ENCODE measurements at places on chromosomes 11 and 22.

DNA sequence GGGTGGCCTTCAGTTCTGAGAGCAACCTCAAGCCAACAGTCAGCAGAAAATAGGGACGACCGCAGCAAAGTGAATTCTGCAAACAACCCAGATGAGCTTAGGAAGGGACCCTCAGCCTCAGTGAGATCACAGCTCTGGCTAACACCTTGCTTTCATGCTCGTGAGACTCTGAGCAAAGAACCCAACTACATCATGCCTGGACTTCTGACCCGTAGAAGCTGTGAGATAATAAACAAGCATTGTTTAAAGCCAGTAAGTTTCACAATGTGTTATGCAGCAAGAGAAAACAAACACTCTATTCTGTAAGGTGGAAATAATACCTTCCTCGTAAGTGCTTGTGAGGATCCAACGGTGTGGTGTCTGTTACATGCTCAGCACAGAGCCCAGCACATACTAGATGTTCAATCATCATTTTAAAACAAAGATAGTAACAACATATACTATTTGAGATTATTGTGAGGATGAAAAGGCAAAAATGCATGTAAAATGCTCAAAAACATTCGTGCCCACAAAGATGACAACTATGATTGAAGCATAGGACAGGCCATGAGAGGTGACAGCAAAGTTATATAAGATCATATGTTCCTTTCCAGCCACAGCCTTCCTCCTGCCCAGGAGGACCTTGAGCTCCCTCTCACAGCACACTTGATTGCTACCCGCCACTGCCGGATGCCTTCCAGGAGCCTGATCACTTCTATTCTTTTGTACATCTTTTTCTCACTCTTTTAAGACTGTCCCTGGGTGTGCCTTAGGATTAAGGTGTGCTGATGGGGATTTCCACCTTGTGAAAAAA lies 433.3 kb downstream of the BUD13 start:
- DNase-seq, result no peak

DNA sequence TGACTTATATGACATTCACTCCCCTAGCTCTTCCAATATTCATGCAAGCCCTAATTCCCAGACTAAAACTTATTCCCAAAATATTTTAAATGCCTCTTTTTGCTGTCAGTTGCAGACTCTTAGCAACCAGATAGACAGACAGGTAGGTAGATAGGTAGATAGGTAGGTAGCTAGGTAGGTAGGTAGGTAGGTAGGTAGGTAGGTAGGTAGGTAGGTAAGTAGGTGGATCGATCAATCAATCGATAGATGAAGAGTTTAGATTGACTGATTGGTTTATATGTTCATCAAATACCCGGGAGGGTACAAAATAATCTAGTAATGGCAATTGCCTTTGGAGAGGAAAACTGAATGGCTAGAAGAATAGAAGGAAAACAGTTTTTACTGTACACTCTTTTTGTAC lies 86.3 kb downstream of the TTC28 start:
- no peak for DNase-seq

DNA sequence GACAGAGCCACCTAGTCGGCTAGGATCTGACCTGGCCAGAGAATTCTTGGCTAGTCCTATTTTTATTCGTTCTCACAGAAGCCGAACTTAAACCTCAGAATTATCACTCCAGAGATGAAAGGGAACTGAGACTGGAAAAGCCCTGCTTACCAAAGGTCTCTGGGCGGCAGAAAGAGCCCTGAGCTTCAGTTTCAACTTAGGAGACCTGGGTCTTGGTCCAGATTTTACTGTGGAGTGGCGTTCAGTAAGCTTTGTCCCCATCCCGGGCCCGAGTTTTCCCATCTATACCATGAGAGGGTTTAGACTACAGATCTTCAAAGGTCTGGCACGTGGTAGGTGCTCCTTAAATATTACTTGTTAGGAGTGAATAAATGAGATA lies 516 bp downstream of the NEU3 start:
- no peak for DNase-seq

GRCh38 chr11:10076458-10077141 lies 217.4 kb downstream of the SBF2 start:
- peak; percentile 5 for DNase-seq

GRCh38 chr11:69253028-69253427 lies 40.9 kb upstream of the MYEOV start:
- DNase-seq, result no peak

DNA sequence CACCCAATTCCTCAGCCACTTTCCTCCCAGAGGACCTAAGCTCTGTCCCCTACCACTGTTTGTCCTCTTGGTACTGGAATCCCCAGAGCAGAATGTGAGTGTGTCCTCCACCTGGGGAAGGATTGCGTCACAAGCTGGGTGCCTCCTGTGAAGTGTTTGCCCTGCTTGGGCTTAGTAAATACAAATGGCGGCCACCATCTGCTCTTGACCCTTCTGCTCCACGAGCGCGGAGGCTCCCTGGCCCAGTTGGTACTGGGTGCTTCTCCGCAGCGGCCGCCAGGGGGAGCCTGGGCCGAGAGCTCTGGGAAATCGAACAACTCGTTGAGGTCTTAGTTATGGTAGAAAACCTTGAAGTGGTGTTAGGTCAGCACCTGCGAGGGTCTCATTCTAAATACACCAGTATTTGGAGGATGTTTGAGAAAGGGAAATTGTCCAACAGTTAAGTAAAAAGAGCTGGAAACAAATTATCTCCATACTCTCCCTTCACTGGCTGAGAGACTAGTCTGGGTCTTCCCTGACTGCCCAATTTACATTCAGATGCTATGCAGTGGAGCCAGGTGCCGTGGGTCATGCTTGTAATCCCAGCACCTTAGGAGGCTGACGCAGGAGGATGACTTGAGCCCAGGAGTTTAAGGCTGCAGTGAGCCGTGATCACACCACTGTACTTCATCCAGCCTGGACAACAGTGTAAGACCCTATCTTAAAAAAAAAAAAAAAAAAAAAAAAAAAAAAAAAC lies 74.6 kb upstream of the TEAD1 start:
- DNase-seq, result peak; percentile 31

- no peak for DNase-seq
Measured at GRCh38 chr11:65816696-65817095, 17.1 kb upstream of the SNX32 start.

DNA sequence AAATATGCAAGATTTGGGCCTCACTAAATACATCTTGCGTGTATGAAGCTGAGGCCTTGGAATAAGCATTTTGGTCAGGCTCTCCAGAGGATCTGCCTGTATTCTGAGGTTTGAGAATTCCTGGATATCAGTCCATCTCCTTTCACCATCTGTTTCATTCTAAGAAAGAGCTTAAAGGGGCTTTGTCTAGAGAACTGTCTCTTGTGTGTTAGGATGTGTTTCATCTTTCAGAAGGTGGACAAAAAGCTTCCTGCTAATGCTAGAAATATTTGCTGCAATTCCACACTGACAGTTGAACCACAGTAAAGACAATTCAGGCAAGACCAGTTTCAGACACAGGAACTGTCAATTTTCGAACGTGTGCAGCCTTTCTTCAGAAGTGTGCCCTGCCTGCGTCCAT lies 185.4 kb downstream of the DBX1 start:
- no peak for DNase-seq

- DNase-seq, result no peak
Measured at GRCh38 chr11:17697175-17697949, 22.0 kb upstream of the MYOD1 start.

- no peak for DNase-seq
Measured at GRCh38 chr22:29690476-29690875, 29.3 kb upstream of the CABP7 start.

GRCh38 chr11:36306888-36307287 lies 10.8 kb downstream of the PRR5L start:
- DNase-seq, result no peak

GRCh38 chr11:75570559-75571139 lies 8.6 kb downstream of the SERPINH1 start:
- DNase-seq, result no peak
